Esophagus mucosa (tissue), 1 donor: ENCODE measurements at places on chromosomes 4 and X.

- no peak for ATAC-seq
Observed at GRCh38 chr4:37780444-37781130, 45.9 kb upstream of the PGM2 start.

- peak; percentile 70 for ATAC-seq
Observed at GRCh38 chr4:141645611-141646340, 9.4 kb downstream of the IL15 start.

DNA sequence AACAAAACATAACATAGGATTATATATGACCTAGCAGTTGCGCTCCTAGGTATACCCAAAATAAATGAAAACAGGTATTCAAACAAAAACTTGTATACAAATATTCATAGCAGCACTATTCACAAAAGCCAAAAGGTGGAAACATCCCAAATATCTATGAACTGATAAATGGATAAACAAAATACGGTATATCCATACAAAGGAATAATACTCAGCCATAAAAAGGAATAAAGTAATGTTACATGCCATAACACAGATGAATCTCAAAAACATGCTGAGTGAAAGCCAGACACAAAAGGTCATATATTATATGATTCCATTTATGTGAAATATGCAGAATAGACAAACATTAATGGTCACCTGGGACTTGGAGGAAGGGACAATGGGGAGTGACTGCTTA, 5.2 kb downstream of the WNK3 start:
- ATAC-seq = no peak

- peak; percentile 42 for ATAC-seq
Observed at GRCh38 chrX:24025741-24026403, 1.1 kb downstream of the KLHL15 start.

- ATAC-seq = no peak
Observed at GRCh38 chrX:86078650-86079049, 31.3 kb upstream of the CHM start.

DNA sequence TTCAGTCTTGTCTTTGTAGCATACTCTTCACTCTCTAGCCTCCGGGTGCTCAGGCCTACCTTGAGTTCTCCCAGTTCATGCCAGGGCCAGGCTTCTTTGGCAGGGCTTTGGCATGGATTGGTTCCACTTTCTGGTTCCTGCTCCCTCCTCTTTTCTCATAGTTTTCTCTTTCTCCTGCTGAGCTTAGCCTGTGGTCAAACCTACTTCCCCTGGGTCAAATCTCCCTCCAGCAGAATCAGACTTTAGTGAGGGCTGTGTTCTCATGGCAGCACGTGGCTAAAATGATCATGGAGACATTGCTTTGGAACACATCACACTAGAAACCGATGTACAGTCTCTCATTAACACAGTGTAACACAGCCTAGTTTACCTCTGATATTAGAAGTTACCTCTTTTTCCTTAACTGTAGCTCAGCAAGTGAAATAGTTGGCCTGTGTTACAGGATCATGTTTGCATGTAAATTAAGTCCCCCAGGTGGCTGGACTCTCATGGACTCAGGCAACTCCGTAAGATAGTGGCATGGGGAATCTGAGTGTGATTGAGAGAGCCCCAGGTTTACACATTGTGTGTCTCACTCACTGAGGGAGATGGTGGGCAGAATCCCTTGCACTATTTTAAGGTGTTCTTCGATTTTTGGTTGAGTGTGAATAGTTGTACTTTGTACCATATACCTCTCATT, 13.3 kb downstream of the RAB9A start:
- no peak for ATAC-seq

DNA sequence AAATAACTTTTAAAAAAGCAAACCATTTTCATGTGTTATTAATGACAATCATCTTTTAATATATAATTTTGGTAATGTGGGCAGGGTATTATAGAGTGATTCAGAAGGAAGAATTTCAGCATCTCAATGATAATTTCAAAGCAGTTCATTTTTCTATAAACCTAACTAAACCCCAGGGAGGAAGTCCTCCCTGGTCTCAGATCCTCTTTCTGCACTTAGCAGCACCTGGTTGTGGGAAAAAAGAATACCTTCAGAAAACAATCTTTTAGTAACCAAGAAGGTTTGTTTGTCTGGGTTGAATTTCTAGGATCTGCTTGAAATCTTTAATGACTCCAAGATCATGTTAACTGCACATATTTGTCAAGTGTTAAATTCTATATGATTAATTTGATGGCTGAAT, 29.9 kb downstream of the DKK2 start:
- ATAC-seq = no peak

- ATAC-seq = no peak
Observed at GRCh38 chr4:143341186-143341755, 4.6 kb downstream of the GAB1 start.

GRCh38 chr4:5958199-5958735, 60.0 kb downstream of the C4orf50 start:
- no peak for ATAC-seq

DNA sequence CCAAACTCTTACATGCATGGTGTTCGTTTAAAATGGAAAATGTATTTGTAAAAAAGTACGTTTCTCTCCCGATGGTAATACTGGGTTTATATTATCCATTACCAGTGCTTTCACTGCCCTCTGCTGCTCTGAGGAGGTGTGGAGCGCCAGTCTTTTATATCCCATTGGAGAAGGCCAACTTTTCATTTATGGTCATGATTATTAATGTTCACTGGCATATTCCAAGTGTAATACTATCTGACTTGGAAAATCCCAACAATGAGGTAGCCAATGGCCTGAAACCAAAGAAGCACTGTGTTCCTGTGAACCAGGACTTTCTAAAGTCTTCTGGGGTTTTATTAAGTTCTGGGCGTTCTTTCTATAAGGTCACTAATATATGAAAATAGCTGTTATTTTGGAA, 80.7 kb downstream of the SYNPO2 start:
- ATAC-seq = peak; percentile 72
